Activated CD4-positive, alpha-beta T cell treated with anti-CD3 and anti-CD28 coated beads, Interleukin-2, amount 50 U/mL, for 1 hour (primary cell): ENCODE measurements at places on chromosomes 1 and 21.

- DNase-seq = no peak
Measured at GRCh38 chr1:169161496-169162194, 55.2 kb downstream of the ATP1B1 start.

DNA sequence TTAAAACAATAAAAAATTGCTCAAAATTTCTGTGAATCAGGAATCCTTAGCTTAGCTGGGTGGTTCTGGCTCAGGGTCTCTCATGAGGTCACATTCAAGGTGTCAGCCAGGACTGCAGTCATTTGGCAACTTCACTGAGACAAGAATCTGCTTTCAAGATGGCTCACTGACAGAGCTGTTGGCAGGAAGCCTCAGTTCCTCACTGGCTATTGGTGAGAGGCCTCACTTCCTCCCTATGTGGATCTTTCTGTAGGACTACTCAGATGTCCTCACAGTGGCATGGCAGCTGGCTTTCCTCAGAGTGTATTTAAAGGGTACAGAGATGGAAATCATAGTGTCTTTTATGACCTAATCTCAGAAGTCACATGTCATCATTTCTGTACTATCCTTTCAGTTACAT, 785.7 kb downstream of the ADGRL2 start:
- DNase-seq = no peak

DNA sequence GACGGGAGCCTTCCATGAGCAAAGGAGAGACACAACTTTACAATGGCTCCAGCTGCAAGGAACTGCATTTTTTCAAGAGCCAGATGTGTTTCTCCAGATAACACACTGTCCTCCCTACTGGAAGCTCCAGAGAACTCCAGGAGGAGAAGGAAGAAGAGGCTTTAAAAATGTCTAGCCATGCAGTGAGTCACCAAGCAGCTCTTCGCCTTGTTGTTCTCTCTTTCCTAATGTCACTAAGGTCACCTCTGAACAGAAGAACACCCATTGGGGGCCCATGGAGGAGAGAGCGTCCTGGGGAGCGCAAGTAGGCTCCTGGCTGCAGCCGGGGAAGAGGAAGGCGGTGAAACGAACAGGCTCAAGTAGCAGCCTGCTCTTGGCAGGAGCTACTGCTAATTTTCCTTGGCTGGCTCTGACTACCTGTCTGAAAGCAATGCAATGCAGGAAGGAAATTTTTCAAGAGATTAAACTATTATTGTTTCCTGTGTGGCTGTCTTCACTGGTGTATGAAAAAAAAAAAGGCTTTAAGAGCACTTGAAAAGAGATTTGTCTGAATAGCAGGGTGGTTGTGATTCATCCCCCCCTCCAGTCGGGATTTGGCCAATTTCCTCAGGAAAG, 321.9 kb downstream of the SETD4 start:
- no peak for DNase-seq

DNA sequence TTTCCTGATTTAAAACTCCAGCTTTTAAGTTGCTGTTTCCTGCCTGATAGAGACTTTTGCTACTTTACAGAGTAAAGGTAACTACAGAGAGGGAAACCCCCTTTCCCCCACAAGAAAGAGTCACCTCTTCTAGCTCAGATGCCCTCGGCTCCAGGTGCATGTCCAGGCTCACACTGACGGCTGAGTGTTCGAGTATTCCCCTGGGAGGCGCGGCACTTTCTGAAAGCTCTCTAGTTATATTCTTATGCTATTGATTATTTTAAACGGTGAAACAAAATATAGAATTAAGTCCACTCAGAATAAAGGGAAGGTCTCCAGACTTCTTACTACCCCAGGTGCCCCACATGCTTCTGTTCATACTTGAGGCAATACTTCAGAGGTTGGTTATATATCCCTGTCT, 160.3 kb upstream of the FMN2 start:
- no peak for DNase-seq

DNA sequence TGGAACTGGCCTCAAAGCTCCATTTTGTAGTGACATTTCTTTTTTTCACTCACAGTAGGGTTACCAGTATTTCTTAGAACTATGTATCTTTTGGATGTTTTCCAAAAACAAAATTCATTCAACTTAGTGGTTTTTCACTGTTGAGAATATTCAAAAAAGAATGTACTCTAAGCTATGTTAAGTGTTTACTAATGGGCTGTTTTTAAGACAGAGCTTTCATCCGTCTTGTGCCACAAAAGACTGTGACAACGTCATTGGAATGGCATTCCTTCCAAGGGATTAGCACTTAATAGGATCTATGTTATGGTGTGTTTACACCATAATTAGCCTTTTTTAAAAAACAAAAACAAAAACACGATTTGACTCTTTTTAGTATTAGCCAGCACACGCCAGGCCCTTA, 66.8 kb downstream of the TTC3 start:
- DNase-seq = no peak
